ENCODE measurements at places on chromosomes 3 and 15. TPM values are rescaled to one million over a fixed set of nuclear protein-coding genes. Genes with fewer than 3 reads are reported as not detected.

DNA sequence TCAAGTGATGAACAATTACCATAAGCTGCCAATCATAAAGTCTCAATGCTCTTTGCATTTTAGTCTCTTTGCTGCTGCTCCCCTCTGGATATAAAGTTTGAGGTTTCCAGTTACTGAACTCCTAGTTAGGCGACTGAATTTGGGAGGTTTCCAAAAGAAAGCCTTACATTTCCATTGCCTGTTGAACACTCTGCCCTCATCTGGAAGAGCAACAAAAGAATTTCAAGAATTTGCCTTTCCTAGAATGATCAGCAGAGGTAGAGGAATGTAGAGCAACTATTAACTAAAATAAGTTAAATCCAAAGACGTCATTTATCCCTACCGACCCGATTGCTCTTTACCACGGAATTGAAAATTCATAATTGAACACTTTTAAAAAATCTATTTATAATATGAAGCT, 53.4 kb upstream of the PRICKLE2 start:
- no peak for ATAC-seq

GRCh38 chr3:61561374-61562041, at the start of gene PTPRG:
PTPRG (plus strand) TSS chr3:61561571; CDS start chr3:61562288, 717 bp downstream.
- peak; percentile 67 for ATAC-seq

GRCh38 chr3:180804916-180805315, 107.6 kb upstream of the FXR1 start:
- ATAC-seq: peak; percentile 82

Gene NEK4
- 23.7 TPM for total RNA-seq

GRCh38 chr3:71611099-71611498, 27.6 kb upstream of the FOXP1 start:
- no peak for ATAC-seq

- ATAC-seq: no peak
Observed at GRCh38 chr3:37590328-37591079, 271.2 kb upstream of the CTDSPL start.

Data from motor neuron (in vitro differentiated cells).